Non-pigmented ciliary epithelial cell (primary cell): ENCODE measurements at places on chromosomes 7 and 10.

DNA sequence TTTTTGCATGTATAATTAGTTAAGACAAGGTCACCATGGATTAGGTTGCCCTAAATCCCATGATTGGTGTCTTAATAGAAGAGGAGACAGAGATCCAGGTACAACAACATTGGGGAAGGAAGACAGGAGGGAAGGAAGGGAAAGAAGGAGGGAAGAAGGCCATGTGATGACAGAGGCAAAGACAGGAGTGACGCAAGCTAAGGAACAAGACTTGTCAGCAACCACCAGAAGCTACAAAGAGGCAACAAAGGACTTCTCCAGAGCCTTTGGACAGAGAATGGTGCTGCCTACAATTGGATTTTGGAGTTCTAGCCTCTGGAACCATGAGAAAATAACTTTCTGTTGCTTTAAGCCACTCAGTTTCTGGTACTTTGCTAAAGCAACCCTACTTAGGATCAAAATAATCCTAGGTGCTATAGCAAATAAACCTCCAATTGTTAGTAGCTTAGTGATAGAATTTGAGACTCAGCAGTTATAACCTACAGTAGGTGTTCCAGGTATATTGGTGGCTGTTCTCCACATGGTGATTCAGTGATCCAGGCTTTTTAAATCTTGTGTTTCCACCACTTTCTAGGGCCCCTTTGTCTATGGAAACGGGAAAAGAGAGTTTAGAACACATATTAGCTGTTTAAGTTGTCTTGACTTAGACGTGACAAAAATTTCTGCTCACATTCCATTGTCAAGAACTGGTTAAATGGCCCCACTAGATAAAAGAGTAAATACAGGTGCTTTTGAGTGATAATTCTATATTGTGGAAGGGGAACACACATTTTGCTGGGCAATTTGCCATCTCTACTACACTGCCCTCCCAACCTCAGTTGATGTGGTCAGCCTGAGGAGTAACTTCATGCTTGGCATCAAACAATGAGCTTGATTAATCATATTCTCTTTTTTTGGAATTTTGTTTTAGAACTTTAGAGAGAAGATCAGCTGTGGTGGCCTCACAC lies 70.5 kb upstream of the SP4 start:
- DNase-seq = no peak

DNA sequence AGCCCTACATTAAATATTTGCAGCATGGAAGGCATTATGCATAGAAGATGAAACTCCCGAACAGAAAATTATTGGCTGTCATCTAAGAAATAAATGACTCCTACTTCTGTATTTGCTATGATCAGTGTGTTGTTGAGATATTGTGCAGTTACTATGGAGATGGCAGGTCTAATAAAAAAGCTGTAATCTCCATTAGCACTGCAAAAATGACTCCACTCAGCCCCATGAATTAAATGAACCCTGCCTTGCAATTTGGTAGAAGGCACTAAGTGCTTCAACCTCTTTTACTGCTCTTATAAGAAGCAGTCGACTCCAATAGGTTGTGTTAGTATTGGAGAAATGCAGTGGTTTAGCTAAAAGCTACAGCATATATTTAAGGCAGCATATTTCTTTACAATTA lies 290.0 kb upstream of the PHYHIPL start:
- no peak for DNase-seq

GRCh38 chr10:12629767-12630165 lies 280.4 kb downstream of the CAMK1D start:
- no peak for DNase-seq

- DNase-seq = no peak
These were observed 48.4 kb downstream of the TEX36 start for GRCh38 chr10:125634606-125635005.
